ENCODE measurements at places on chromosomes 2 and 18. TPM values are rescaled to one million over a fixed set of nuclear protein-coding genes. Genes with fewer than 3 reads are reported as not detected.

DNA sequence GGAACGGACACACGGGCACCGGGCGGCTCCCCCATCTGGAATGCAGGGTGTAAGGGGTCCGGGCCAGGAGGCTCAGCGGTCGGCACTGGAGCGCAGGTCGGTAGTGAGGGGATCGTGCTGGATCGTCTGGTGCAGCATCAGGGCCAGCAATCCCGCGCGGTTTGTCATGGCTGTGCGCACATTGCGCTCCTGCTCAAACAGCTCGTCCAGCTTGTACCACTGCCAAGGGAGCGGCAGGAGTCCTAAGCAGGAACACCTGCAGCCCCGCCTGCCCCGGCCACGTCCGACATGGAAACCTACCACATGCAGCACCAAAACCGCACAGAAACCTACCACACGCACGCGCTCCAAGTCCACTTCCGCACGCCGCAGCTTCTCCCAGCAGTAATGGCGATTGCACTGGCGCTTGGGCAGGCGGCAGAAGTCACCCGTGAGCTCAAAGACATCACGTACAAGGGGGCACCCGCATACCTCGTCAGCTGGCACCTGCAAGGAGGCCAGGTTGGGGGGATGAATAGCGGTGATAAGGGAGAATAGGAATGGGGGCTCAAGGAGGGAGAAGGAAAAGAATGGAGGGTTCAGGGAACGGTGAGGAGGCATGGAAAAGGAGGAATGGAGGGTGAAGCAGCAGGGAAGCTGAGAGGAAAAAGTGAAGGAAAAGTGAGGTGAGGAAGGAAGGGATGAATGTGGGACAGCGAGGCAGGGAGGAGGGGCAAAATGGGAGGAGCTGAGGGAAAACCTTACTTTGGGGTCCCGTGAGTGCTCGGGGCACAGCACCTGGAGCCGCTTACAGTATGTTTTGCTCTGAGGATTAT lies 1.4 kb upstream of the MBD1 start:
- DNase-seq: no peak

DNA sequence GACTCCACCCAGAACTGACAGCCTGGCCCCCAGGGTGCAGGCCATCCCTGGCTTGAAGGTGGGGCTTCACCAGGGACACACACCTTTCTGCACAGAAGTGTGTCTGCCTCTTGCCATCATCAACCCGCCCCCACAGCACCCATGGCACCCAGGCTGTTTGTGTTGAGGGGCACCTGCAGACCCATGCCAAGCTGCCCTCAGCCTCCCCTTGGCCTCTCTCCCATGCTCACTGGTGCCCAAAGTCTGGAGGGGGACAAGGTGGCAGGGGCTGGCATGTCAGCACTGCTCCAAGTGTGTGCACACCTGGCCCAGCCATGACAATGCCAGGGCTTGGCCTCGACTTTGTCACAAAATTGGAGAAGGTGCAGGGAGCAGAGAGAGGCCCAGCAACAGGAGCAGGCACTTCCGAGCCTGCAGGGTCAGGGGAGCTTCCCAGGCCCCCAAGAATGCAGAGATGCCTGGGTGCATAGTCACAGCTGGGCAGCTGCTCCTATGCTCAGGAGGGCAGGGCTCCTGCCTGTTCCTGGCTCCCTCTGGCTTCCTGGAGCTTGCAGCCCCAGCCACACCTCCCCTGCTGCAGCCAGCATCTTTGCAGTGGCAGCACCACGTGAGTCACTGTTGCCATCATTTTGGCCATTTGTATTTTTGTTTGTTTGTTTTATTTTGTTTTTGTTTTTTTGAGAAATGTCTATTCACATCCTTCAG lies 280.6 kb upstream of the UBE2E3 start:
- DNase-seq: no peak

GRCh38 chr18:76476665-76477561 lies 18.1 kb downstream of the ZNF516 start:
- DNase-seq: no peak

SAG gene
- 0.43 TPM for total RNA-seq

CABYR gene
- total RNA-seq: 7.8 TPM

- no peak for DNase-seq
Measured at GRCh38 chr2:205169012-205169411, 513.3 kb upstream of the NRP2 start.

GPR45 gene
- not detected for total RNA-seq

GRCh38 chr2:69213201-69213600 lies 173.8 kb downstream of the GFPT1 start:
- DNase-seq: no peak

Measured in type B pancreatic cell (in vitro differentiated cells).